Activated CD4-positive, alpha-beta T cell treated with anti-CD3 and anti-CD28 coated beads for 48 hours (primary cell): ENCODE measurements at places on chromosomes 6 and 20.

- no peak for DNase-seq
These were observed 34.6 kb upstream of the PXDC1 start for GRCh38 chr6:3786141-3786540.

DNA sequence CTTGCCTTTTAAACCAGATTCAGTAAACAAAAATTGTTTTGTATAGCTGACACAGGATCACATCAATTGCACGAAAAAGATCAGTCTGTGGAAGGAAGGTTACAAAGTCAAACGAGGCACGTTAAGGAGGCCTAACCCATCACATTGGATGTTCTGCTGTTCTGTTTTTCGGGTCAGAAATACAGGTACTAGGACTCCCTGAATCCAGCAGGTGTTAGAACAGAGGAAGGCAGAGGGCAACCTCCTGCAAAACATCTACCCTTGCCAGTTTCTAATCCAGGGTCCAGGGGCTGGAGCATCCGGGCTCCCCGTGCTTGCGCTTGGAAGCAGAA lies 64.6 kb downstream of the PLG start:
- no peak for DNase-seq

DNA sequence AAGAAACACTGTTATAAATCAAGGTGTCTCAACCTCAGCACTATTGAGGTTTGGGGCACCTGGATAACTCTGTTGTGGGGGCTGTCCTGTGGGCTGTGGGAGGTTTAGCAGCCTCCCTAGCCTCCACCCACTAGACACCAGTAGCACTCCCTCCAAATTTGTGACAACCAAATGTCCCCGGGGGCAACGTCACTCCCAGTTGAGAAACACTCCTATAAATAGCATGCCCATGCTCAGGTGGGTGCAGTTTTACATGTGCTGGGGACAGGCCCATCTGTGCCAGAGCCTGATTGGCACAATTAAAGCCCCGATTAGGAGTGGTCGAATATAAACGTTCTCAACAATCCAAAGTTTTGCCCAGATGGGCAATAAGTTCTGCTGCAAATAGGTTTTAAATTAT lies 78.9 kb downstream of the FAM50B start:
- DNase-seq, result no peak

GRCh38 chr20:20561172-20561571 lies 151.3 kb downstream of the RALGAPA2 start:
- no peak for DNase-seq

DNA sequence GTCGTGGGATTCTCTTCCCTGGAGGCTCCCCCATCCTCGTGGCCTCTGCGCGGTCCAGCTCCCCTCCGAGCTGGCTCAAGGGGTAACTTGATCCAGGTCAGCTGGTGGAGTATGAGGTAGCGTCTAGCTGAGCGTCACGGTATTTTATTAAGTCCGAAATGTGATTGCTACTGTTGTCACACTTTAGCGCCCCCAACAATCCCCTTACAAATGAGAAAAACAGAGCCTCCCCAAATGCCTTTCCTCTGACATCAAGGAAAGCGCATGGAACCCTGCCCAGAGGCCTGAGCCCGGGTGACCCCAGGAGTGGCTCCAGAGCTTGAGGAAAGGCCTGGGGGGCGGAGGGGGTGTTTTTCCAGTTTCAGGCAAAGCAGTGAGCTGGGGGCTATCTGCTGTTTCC lies 192.4 kb downstream of the ZMYND8 start:
- DNase-seq, result no peak

DNA sequence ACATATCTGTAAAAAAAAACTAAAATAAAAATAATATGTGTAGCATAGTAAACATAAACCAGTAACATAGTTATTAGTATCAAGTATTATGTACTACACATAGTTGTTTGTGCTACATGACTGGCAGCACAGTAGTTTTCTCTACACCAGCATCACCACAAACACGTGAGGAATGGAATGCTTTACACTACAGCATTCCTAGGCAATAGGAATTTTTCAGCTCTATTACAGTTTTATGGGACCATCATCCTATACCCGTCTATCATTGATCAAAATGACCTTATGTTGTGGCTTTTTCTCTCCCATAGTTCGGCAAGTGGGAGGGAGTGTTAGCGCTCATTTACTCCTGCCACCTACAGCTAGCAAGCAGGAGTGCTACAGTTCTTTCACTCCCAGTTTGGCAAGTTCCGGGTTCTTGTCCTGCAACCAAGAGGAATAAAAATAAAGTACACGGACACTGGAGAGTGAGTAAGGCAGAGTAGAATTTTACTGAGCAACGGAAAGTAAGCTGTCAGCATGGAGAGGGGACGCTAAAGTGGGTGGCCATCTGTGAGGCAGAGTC lies 196.8 kb upstream of the HSF2 start:
- no peak for DNase-seq

DNA sequence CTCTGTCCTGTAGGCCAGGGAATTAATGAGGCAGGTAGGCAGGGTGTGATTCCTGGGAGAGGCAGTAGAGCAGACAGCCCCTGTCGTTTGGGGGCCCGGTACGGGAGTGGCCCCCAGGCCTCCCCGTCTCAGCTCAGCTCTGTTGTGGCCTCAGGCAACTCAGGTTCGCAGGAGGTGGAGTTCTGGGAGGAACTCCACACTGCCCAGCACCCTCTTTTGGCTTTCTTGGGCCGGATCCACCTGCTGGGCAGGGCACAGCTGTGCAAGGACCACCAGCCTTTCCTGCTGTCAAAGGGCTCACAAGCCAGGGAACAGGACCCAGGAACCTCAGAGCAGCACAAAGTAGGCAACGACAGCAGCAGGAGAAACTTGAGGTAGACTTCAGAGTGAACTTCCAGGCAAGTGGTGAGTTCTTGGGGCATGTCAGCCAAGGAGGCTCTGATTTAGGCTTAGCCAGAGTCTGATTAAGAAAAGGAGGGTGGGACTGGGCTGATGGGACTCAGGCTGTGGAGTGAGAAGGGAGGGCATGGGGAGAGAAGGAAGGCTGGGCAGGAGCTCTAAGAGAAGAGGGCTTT lies 36.9 kb downstream of the RAB44 start:
- DNase-seq, result no peak

DNA sequence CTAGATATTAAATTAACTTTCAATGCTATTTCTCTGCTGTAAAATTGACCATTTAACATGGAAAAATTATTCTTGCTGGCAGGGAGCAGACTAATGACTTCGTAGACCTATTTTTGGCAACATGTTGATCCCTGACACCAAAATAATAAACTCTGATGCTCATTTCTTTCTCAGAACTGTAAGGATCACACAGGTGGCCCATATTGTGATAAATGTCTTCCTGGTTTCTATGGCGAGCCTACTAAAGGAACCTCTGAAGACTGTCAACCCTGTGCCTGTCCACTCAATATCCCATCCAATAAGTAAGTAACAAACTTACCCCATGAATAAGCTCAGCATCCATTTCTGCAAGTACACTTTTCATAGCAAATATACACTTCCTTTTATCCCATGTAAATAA lies 387.5 kb downstream of the LAMA2 start:
- DNase-seq, result no peak

DNA sequence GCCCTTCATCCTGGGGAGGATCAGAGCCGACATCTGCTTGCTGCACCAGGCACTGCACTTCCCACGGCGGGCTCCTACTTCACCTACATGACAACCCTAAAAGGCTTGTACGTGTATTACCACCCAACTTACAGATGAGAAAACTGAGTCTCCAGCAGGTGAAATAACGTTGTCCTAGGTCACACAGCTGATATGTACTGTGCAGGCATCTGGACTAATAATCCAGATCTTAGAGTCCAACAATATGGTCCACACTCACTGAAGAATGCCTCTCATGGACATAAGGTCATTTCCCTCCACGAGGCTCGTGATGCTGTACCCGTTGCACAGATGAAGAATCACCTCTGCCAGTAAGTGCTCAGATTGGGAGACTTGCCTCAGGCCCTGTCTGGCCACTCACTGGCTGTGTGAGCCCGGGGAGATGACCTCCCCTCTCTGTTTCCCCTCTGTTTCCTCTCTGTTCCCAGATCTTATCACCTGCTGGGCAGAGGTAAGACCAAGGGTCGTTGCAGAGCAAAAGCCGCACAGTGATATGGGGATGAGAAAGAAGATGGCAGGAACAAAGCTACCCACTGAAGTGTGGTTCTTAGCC lies 32.1 kb downstream of the TGM2 start:
- DNase-seq, result no peak

DNA sequence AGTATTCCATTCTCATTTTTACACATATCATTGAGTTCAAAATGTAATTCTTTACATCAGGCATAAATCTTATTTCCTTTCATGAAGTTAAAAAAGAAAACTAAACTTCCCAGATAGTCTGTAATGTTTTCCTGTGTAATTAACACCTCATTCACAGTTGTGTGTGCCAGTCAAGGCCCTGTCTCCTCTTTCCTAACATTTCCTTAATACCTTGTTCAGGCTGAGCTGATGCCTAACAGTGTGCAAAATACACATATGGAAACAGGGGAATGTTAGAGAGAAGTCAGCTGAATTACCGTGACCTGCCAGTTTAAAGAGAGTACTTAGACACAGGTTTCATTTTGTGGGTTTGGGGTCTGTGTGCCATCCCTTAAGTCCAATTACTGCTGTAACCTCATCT lies 208.7 kb downstream of the COL9A1 start:
- DNase-seq, result no peak

DNA sequence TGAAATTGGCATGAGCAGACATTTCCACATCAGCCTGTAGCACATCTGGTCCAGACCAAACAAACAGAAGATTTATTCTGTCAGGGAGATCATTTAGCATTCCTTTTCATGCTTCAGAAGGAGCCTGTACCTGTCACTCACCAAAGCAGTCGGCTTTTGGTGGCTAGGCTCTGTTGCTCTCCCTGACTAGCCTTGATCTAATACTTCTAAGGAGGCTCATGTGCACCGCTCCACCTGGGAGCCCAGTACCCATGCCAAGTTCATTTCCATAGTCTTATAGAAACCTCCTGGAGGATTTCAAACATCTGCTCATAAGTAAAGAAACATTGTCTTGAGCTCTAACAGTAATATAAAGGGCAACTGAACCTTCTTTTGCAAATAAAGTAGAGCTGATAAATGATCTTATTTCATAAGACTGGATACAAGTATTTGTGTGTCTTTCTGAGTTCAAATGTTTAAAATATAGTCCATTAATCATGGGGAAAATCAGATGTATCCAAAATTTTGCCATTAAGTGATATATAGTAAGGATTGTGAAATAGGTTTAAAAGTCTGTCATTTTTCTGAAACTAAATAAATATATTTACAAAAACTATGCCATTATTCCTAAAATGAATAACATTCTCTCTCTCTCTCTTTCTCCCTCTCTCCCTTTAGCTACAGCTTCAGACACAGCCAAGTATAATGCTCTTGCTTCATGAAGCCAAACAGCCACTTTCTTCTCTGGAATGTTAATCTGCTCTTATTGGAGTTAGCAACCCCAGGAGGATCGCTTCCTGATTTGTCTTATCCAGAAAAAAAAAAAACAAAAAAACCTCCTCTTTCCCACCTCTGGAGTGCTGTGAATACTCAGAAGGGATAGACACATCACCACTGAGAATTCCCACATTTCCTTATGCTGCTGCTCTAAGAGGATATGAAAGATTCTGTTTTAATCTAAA lies 192.7 kb upstream of the TFAP2D start:
- no peak for DNase-seq

- no peak for DNase-seq
These were observed 29.7 kb upstream of the ENPP1 start for GRCh38 chr6:131778169-131778568.

GRCh38 chr6:30703011-30703410 lies 12.2 kb upstream of the NRM start:
- DNase-seq, result no peak

DNA sequence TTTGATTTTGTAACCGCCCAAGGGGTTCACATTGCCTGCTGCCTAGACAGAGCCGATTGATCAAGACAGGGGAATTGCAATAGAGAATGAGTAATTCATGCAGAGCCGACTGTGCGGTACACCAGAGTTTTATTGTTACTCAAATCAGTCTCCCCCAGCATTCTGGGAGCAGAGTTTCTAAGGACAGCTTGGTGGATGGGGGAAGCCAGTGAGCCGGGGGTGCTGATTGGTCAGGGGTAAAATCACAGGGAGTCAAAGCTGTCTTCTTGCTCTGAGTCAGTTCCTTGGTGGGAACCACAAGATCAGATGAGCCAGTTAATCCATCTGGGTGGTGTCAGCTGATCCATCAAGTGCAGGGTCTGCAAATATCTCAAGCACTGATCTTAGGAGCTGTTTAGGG lies 60.0 kb upstream of the EZR start:
- peak; percentile 80 for DNase-seq

DNA sequence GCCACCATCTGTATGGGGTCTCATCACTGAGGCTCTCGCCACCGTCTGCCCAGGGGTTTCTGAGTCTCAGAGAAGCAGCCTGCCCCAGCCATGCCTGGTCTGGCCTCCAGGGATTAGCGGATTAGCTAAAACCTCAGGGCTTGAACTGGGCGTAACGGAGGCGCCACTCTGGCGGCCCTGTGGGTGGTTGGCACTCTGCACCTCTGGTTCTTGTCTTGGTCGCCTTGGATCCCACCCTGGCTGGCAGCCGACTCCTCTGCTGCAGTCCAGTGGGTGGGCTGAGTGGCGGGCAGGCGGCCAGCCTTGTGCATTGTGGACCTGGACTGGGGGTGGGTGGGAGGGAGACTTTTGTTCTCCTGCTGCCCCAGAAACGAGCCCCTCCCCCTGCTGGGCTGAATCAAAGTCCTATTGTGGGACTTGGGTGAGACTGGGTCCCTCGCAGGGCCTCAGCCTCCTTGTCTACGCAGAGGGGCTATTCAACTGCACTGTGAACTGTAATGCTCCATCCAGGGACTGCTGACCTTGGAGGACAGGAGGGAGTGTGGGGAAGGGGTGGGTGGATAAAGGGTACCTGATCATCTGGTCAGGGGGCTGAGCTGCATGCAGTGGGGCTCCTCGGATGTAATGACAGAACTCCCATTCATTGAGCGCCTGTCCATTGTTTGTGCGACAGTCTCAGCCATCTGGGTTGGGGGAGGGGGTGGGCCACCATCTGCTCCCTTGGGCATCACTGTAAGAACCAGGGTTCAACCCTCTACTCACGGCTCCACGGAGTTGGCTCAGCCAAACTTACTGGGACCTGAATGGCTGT lies 23.9 kb downstream of the SUN5 start:
- no peak for DNase-seq

DNA sequence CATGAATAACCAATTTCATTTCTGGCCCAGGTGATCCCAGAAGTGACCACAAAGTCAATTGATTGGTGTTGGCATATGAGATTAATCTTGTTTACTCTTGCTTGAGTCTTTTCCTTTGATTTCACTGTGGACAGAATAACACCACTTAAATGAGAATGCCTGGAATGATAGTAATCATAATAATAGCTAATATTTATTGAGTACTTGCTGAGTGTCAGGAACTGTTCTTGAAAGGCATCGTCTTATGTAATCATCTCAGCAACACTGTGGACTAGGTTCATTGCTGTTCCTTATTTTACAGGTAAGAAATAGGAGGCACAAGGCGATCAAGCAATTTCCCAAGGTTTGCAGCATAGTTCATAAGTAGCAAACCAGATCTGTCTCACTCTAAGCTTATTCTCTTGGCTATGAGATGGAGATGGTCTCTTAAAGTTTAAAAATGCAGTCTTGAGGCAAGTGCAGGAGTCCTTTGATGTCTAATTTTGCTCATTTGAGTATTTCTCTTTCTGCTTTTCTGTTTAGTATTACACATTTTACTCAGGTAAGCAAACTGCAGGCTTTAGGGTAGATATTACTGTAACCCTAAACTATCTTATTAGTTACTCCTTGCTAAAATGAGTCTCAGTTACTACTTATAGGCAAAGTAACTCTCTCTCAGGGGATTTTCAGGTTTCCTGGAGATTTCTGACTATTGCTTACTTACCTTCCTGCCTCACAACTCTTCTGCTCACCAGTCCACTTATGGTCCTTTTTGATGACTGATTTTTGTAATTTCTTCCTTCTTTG lies 6.3 kb downstream of the ADGRG6 start:
- no peak for DNase-seq

GRCh38 chr6:107032051-107032450 lies 4.1 kb downstream of the MTRES1 start:
- no peak for DNase-seq
